ENCODE measurements at places on chromosomes 5 and 9.

GRCh38 chr9:93303806-93304573 lies 120.1 kb downstream of the WNK2 start:
- DNase-seq = no peak

DNA sequence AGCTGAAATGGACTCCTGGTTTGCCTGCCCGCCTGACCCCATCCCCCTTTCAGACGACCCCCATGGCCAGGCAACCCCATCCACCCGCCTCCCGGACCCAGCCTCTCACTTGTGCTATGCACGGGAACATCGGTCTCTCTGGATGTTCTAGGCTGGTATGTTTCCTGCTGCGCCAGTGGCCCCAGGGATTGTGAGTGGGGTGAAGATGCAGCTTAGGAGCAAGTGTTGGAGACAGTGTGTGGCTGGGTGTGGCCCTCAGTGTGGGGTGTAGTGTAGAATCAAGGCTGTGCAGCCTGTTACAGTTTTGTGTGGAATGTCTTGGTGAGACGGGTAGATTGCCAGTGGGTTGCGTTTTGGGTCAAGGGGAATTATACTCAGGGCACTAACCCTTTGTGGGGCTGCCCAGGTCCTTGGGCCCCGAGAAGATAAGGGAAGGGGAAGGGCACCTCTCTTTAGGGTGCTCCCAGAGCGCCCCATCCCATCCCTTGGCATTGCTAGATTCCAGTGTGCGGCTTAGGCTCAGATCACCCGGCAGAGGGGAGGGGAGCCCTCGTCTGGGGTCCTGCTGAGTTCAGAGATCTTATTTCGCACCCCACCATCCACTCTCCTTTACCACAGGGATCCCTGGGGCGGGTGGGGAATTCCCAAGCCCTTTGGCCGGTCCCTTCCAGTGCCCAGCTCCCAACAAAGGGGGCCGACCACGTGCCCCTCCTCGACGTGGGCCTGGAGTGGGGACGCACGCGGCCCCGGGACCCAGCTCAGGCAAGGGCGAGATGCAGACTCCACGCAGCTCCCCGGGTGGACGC lies 4.6 kb downstream of the IER5L start:
- no peak for DNase-seq

GRCh38 chr5:171635561-171636245 lies 149.9 kb upstream of the SMIM23 start:
- DNase-seq = no peak

DNA sequence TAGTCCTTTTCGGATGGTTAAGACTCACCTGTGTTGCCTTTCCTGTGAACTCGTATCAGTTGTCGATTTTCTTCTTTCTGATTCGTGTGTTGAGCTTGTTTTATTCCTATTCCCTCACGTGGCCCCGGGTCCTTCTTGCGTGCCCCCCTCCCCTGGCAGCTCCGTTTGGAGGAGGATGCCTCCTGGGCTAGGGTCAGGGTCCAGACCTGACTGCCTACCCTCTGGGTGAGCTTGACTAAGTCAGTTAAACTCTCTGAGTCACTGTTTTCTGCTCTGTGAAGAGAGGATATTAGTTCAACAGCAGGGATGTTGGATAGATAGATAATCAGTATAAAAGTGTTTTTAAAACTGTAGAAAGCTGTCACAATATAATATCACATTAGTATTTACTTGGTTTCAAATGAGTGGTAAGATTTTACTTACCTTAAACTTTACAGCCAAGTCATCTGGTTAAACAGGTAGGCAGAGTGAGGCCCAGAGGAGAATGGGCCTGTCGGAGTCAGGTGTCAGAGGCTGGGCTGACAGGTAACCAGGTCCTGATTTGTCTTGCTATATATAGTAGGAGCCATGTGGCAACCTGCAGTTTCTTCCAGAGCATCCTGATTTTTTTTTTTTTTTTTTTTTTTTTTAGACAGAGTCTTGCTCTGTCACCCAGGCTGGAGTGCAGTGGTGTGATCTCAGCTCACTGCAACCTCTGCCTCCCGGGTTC lies 24.2 kb downstream of the PPARGC1B start:
- DNase-seq = no peak

DNA sequence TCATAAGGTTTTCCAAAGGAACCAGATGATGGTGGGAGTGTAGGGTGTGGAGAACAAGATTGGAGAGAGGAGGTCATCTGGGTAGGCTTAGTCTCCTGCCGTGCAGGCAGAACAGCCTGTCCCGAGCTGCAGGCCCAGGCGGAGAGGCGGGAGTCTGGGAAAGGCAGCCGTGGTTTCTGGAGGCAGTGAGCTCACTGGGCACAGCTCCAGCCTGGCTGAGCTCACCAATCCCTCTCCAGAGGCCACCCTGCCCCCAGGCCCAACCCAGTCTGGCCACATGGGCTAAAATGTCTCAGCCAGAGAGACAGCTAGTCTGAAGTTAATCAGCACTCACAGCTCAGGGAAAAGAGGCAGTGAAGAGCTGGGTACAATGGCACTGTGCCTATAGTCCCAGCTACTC lies 12.3 kb downstream of the P4HA2 start:
- DNase-seq = no peak

DNA sequence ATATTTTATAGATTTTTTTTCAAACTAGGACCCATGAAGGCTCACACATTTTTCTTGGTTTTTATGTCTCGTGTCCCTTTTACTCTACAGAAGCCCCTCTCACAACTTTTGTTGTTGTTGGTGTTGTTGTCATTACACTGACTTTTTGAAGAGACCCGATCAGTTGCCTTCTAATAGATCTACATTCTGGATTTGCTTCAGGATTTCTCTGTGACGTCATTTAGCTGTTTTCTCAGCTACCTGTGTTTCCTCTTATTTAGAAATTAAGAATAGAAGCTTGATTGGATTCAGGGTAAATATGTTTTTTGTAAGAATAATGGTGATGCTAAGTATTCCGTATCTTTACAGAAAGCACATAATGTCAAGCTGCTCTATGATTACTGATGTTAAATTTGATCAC lies 213.3 kb upstream of the ZNF462 start:
- no peak for DNase-seq

DNA sequence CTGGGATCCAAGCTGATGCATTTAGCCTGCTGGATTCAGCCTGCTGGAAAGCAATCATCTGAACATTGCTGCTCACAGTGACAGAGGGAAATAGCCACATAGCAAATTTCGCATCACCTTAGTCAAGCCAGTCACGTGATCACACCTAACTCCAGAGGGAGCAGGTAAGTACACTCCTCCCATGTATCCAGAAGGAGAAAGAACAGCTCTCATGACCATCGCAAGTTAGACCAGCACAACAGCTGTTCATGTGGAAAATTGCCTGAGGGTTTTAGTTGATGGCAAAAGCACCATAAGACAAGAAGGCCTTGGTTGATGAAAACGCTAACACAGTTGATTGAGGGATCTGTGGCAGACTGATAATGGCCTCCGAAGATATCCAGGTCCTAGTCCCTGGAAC lies 34.2 kb upstream of the MYO10 start:
- DNase-seq = no peak

GRCh38 chr5:139051392-139051791 lies 146.8 kb downstream of the SIL1 start:
- no peak for DNase-seq

DNA sequence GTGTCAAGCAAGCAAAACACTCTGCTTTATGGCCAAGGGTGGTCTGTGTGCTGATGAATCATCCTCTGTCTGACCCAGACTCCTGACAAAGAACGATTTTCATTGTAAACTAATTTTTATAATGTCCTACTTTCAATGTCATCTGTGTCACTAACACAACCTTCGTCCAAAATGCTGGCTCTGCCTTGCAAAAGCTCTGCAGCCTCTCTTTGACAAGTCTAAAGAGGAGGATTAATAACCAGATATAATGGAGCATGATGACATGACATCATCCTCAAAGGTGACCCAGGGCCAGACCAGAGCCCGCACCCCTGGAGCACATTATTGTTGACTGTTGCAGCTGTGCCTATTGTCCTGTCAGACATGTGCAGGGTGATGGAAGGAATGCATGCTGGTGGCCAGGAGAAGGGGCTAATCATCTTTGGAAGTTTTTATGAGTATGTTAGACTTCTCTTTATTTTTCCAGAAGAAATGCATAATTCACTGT lies 589.4 kb downstream of the NR2F1-AS1 start:
- no peak for DNase-seq

DNA sequence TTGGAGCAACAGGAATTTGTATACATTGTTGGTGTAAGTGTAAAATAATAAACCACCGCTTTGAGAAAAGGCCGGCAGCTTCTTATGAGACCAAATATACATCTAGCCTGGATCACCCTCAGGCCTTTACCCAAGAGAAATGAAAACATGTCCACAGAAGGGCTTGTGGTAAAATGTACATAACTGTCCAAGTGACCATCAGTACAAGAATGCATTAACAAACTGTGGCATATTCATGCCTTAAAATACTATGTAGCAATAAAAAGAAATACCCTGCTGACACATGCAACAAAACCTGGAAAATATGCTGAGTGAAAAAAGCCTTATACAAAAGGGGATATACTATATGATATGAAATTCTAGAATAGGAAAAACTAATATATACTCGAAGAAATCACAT lies 311.9 kb upstream of the TRPC7 start:
- DNase-seq = no peak

DNA sequence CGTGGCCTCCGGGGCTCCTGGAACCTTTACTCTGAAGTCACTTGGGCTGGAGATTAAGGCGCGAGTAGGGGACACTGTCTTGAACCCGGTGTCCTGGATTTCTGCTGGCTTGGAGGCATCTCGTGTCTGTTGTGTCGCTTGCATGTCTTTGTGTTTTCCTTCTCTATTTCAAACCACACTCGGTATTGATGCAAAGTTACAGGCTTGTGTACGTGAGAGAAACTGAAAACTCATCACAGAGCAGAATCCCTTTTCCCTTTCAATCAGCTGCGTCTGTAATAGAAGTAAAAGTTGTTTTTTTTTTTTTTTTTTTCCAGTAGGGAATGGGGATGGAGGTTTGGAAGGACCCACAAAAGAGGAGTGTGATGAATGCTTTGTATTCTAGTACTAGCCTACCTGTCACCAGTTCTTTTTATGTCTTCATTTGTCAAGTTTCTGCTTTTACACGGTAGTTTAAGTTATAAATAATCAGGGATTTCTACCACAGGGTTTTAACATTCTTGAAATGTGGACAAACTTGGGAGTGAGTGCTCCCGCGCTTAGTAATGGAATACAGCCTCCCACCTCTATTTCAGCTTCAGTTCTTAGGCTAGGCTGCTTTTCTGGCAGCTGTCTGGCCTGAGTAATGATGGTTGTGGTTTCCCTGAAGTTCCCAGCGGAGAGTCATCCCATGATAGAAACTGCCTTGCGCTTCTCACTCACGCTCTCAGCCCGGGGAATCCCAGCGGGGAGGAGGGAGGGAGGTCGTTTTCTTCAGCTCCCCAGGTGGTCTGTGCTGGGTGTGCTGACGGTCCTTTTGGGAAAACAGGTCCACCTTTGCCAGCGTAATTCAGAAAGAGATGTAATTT lies 763 bp downstream of the TJP2 start:
- DNase-seq = peak; percentile 34

- DNase-seq = peak; percentile 39
These were observed 2.8 kb upstream of the PLK2 start for GRCh38 chr5:58462623-58463230.

DNA sequence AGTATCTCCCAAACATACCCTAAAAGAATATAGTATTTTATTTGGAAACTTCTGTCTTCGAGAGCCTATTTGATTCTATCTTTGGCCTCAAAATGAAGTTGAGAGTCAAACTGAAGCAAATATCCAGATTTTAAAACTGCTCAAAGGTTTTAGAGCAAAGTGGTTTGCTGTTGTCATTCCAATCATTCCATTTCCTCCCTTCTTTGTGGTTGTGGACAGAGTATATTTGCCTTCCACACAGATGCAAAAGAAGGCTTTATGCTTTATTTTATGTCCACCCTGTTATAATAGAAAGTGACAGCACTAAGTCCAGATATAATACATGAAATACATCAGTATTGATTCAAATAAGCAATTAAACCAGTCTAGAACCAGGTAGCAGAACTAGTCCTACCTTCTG lies 12.4 kb downstream of the GZMK start:
- no peak for DNase-seq

- DNase-seq = no peak
These were observed 188.6 kb upstream of the ISL1 start for GRCh38 chr5:51194671-51195070.

DNA sequence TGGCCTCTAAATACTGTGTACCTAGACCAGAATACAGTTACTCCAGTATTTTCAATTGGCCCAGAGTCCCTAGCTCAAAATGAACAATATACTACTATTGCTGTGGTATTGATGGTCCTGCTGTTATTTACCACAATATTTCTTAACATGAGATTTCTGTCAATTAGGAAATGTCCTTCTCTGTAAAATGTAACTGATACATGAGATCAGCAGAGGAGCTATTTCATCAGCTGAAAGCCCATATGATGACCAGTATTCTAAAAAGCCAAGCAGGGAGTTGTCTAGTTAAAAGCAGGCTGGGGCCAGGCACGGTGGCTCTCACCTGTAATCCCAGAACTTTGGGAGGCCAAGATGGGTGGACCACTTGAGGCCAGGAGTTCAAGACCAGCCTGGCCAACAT lies 187.7 kb upstream of the PTGER4 start:
- DNase-seq = no peak

- DNase-seq = no peak
These were observed 14.2 kb upstream of the CCNB1 start for GRCh38 chr5:69152731-69153130.

DNA sequence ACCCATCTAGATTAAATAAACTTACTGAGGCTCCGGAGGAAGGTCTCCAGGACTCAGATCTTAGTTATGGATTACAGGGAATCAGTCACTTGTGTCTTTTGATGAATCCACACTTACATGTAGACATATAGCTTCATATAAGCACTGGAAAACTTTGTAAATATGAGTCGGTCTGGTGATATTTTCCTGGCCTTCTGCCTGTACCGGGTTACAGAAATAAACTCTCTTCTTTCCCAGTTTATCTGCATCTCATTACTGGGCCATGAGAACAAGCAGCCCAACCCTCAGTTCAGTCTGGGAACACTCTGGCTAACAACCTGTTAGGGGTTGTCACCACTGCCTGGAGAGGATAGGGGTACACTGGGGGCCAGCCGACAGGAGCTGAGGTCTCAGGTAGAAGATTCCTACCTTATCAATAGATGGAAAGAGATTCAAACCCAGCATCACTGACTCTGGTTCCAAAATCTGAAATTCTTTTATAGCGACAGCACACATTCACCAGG lies 59.1 kb downstream of the THBS4 start:
- DNase-seq = no peak

DNA sequence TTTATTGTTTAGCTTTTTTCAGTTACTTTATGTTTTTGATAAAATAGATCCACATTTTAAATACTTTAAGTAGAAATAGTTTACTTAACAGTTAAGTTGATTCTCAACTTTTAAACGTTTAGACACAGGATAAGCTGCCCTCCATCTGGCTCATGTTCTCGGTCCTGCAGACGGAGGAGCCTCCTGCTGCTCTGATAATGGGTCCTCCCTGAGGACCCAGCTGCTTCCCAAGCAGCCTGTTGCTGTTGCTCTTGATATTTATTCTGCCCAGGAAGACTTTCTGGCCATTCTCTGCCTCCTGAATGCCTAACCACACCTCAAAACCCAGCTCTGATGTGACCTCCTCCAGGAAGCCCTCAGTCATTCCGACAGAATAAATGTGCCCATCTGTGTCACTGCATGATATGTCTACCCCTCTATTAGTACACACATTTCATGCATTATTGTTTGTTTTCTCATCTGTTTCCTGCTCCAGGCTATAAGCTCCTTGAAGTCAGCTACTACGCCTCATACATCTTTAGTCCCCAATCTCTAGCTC lies 267.2 kb upstream of the MSX2 start:
- no peak for DNase-seq
